ENCODE measurements at places on chromosomes 4 and X.

- no peak for DNase-seq
Observed at GRCh38 chr4:77992581-77992980, 64.5 kb upstream of the FRAS1 start.

DNA sequence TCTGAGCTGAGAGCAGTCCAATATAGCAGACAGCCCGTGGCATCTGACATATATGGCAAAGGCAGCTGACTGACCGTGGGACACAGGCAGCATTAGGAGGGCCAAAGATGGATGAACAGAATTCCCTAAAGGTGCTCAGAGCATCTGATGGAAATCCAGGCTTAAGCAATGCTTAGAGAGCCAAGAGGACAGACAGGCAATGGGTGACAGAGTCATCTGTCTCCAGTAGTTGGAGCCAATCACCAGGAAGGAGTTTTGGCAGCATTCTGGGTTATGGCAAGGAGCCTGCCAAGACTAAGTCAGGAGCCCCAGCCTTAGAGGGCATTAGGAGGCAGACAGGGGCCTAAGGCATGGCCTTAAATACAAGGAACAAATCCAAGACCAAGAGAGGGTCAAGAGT is 153.3 kb upstream of the USP9X start:
- DNase-seq = no peak

DNA sequence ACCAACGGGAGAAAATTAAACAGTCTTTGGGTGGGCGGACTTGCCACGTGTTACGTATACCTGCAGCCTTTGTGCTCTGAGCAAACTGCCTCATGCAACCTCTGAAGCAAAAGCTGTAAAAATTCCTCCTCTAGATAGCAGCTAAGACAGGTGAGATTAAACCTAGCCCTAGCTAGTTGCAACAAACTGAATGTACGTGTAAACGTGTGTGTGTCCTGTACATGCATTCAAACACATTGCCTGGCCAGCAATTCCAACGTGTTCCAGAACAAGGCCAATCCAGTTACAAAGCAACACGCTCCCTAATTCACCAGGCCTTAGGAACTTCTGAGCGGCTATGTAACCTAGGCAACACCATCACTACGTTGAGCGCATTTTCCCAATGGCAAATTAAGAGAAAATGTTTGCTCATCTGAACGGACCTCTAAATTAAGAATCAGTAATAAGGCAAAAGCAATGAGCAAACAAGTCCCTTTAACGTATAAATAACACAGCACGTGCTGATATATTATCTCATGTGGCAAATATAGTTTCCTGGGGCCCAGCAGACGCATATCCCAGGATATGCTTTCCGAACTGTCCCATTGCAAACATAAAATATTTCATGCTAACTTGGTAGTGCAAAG is 792 bp downstream of the PPID start:
- DNase-seq = no peak

GRCh38 chr4:73451404-73451803 is 15.4 kb downstream of the AFP start:
- no peak for DNase-seq

DNA sequence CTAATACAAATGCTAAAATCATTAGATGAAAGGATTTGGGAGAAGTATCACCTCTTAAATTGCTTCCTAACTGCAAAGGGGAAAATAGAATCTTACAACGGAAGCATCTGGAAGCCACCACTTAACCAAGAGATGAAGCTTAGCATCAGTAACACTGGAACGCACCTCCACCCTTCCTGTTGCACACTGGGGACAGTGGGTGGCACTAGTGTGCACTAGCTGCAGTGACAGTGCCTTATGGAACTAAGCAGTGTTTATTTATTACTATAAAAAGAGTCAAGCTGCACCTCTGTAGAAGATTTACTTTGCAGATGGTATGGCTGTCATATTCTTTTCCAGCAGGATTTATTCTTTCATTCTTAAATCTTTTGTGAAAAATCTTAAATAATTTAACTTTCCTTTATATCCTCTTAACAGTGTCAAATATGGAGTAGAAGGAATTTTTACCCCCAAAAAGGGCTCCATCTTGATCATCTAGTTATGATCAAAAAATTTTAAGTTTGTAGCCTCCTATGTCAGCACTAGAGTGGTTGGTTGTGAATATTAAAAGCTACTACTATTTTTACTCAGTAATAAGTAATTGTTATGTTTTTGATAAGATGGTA is 76.7 kb downstream of the SCD5 start:
- no peak for DNase-seq

GRCh38 chr4:2487632-2488031 is 18.7 kb downstream of the RNF4 start:
- no peak for DNase-seq

DNA sequence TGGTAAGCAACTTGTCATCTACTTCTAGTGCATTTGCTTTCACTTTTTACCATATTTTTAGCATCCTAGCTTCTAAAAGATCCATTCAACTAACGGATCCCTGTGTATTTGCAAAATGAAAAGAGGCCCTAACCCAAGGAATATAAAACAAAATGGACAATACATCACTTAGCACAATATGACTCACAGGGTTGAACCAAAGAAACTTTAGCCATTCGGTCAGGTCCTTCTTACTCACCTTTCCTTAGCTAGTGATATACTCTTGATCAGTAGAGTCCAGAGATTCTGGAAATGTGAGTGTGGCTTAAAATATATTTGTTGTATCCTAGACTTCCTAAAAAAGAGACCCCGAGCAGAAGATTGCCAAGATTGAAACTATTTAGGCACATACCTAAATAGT is 19.5 kb downstream of the TMPRSS11E start:
- no peak for DNase-seq

DNA sequence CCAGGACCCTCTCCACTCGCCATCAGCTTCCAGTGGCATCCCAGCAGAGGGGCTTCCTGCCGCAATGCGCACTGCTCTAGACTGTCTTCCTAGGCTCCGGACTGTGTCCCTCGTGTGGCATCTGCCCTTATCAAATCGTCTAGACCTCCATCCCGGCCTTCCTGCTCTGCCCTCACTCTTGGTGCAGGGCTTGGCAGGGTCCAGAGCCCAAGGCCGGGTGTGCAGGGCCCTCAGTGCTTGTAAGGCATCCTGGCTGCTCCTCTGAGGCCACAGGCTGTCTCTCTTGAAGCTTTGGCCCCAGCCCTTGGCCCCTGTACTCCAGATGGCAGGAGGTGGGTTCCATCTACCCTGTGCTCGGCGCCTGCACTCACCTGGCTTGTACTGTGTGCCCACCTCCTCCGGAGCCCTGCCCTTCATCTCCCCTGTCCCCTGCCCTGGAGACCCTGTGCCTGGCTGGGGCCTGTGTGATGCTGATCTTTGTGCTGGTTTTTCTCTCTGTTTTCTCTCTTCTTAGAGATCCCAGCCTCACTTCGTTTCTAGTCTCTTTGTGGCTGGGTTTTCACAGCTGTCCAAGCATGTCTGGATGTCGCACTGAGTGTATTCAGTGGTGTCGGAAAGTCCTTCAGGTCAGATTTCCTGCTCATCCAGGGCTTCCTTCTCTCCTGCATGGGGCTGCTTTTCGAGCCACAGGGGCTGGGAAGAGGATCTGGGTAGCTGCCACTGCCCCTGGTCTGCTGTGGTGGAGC is 3.7 kb upstream of the TREX2 start:
- no peak for DNase-seq

DNA sequence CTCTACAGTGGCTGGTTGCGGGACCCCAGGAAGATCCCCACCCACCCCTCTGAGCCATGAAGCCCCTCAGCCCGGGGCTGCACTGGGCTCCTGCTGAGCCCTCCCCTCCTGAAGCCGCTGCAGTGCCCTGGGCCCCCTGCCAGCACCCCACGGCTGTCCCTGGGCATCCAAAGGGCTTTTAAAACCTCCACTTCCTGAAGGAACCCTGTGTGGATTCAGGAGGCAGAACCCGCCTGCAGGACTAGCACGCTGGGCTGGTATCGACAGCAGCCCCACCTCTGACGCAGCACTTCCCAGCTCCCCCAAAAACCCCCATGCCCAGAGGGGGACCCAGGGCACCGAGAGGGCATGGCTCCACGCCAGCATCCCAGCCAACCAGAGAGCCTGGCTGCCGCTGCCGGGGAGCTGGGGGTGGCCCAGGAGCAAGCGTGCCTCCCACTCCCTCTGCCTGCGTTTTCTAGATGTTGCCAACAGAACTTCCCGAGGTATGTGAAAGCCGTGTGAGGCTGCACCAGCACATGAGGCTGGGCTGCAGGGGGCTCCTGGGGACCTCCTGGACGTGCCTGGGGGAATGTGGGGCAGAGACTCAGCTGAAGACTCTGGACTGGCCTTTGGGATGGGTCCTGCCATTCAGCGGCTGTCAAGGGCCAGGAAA is 6.3 kb downstream of the MXD4 start:
- DNase-seq = no peak

GRCh38 chr4:7505116-7505900 is 70.6 kb upstream of the PSAPL1 start:
- no peak for DNase-seq

DNA sequence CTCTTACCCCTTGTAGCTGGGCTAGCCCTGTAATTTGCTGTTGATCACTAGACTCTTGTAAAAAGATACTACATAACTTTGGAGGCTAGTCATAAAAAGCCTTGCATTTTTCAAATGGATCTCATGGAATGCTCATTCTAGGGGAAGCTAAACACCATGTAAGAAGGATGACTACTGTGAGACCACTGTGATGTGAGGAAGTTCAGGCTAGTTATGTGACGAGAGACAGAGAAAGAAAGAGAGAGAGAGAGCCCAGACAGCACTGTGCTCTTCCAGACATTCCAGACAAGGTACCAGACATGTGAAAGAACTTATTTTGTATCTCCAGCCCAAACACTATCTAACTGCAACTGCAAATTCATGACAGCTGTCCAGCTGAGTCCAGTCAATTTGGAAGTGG is 404.6 kb upstream of the PITX2 start:
- DNase-seq = no peak

GRCh38 chr4:48787056-48787455 is 7.0 kb upstream of the FRYL start:
- no peak for DNase-seq

Measured in stimulated activated naive CD4-positive, alpha-beta T cell (primary cell).